ENCODE measurements at places on chromosomes 6 and 20. TPM values are rescaled to one million over a fixed set of nuclear protein-coding genes. Genes with fewer than 3 reads are reported as not detected.

Gene TCP11
- total RNA-seq: not detected

Gene KHDRBS2
- total RNA-seq: not detected

Gene GTF2H4
- total RNA-seq: 9.8 TPM

DNA sequence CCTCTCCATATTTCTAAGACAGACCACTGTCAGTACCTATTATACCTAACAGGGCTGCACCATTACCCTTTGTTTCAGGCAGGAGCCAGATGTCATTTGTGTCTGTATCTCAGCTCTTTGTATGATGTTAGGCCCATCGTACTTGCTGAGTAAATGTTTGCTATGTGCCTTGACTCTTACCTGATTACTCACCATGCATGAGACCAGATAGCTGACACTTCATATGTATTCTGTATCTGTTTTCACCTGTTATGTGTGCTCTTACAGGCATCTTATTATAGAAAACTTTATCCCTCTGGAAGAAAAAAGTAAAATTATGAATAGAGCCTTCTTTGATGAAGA is 31.7 kb upstream of the ASXL1 start:
- H3K4me1 ChIP-seq: peaks cover 6% of the 10 kb centered on the region
- no peaks in the 10 kb centered on the region for H3K36me3 ChIP-seq
- no peak overlapping the region for H3K4me3 ChIP-seq

DNA sequence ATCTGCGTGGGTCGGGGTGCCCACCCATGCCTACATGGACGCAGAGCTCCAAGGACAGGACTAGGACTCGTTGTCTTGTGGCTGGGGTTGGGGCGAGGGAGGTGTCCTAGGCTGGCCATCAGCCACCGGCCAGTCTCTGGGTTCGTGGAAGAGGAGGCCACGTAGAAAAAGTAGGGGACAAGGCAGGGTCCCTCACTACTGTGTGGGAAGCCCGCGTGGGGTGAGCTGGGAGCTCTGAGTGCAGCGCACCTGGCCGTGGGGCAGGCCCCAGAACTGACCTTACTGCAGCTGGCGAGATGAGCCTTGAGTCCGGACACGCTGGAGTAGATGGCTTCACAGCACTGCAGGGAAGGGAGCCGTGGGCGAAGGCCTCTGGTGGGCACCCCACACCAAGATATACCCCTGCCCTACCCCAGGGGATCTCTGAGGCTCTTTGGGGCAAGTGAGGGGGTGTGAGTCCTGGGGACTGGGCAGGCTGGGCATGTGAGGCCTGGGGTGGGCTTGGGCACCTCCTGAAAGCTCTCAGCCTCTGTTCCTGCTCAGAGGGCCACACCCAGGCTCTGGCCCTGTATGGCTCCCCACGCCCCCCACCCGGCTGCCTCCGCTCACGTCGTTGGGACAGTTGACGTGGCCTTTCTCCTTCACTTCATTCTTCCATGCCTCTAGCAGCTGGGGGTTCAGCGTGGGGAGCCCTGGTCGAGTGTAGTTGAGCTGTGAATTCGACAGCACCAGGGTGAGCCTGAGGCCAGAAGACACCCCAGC is 5.6 kb upstream of the UCKL1 start:
- peaks cover 2% of the 10 kb centered on the region for H3K36me3 ChIP-seq
- no peak overlapping the region for H3K27ac ChIP-seq
- H3K4me1 ChIP-seq: peaks cover 10% of the 10 kb centered on the region
- no peak for DNase-seq
- no peaks in the 10 kb centered on the region for H3K27me3 ChIP-seq

Gene C20orf202
- not detected for total RNA-seq

DNA sequence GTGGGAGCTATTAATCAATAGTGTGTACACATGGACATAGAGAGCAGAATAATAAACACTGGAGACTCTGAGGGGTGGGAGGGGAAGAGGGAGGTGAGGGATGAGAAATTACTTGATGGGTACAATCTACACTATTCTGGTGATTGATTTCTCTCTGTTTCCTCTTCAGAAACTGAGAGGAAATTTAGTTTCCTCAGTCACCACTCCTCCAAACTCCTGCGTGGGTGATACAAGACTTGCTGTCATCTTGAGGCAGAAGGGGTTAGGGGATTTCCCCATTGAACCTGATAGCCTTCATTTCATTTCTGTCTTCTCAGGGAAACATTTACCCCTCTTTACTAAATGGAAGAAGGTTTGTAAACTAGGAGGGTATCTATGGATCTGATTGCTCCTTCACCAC is 84.3 kb upstream of the ESR1 start:
- no peak overlapping the region for H3K27ac ChIP-seq
- no peaks in the 10 kb centered on the region for H3K27me3 ChIP-seq
- H3K36me3 ChIP-seq: no peaks in the 10 kb centered on the region
- no peak overlapping the region for H3K4me3 ChIP-seq
- H3K4me1 ChIP-seq: no peaks in the 10 kb centered on the region
- no peak for DNase-seq

DNA sequence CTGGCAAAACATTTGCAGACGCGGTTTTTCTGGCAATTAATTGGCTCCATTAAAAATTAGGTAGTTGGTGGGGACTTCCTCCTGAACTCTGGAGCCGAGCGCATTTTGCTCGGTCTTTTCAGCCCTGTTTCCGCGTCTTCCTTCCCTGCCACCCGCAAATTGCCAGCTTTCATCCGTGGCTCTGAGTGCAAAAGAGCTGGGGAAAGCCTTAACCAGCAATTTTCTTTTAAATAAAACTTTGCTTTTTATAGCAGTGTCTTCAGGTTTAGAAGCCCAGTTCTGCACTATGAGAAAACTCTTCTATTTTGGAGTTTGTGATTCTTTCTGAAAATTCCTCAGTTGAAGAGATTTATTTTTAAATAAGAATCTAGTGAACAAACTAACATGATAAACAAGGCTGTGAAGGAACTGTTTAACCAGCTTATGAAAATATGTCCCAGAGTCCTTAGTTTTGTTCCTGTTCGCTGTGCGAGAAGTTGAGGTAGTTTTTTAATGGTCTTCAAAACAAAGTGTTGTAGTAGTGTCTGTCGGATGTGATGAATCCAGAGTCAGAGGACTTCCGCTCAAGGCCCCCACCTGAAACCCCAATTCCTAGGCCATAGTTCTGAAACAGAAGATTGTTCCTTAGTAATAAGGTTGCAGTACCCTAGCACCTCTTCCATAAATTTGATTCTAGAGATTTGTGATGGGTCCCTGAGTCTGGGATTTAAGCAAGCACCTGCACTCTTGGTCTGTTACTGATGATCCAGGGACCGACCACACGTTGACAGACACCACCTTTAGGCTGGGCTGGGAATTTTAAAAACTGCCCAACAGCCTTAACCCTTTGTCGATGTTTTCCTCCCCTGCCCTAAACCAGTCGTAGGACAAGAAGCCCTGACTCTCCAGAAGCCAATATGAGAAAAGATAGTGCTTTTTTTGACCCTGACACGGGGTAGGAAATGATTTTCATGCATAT is 950 bp downstream of the KCTD20 start:
- H3K27me3 ChIP-seq: no peaks in the 10 kb centered on the region
- peak overlapping the region; percentile 99 for H3K27ac ChIP-seq
- no peak for DNase-seq
- peaks cover 6% of the 10 kb centered on the region for H3K36me3 ChIP-seq
- H3K4me3 ChIP-seq: peak overlapping the region; percentile 76

GRCh38 chr6:142682985-142683384 is 262.0 kb downstream of the HIVEP2 start:
- H3K27me3 ChIP-seq: no peaks in the 10 kb centered on the region
- H3K27ac ChIP-seq: no peak overlapping the region
- no peak overlapping the region for H3K4me3 ChIP-seq
- H3K4me1 ChIP-seq: no peaks in the 10 kb centered on the region
- DNase-seq: no peak
- no peaks in the 10 kb centered on the region for H3K36me3 ChIP-seq

DNA sequence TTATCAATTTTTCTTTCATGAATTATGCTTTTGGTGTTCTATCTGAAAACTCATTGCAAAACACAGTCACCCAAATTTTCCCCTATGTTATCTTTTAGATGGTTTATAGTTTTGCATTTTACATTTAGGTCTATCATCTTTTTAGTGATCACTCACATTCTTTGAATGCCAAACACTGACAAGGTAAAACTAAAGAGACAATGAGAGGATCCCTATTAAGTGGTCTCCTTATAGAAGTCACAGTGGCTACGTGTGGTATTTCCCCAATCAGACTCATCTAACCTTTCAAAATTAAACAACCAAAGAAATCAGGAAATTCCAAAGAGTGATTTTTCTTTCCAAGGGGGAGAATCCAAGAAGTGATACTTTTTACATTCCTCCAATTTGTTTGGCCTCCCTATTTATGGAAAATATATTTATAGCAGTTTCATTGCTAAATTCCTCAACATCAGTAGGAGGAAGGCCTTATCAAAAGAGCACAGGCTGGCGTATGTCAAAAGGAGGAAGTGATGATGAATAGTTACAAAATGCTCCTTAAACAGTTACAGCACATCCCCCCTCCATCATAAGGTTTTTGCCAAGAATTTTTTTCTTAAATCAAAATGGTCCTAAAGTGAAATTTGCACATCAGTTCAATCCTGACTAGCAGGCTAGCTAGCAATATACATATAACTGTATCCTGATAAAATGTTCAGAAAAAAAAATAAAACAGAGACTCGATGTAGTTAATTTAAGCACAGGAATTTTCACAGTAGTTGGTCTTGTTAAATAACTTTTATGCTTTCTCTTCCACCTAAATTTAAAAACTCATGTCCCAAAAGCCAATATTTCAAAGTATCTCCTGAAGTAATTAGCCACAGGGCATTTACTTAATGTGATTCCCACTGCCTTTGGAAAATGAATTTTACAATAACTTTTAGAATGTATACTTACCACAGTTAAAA is 76.2 kb upstream of the IPCEF1 start:
- DNase-seq: no peak
- peaks cover 28% of the 10 kb centered on the region for H3K4me1 ChIP-seq
- H3K27ac ChIP-seq: peak overlapping the region; percentile 33
- H3K27me3 ChIP-seq: no peaks in the 10 kb centered on the region
- H3K4me3 ChIP-seq: no peak overlapping the region

Gene FLRT3
- 0.30 TPM for total RNA-seq

GRCh38 chr20:38842558-38842981 is 37.1 kb downstream of the PPP1R16B start:
- no peak for DNase-seq
- no peak overlapping the region for H3K4me3 ChIP-seq
- H3K36me3 ChIP-seq: no peaks in the 10 kb centered on the region
- H3K4me1 ChIP-seq: no peaks in the 10 kb centered on the region
- H3K27ac ChIP-seq: peak overlapping the region; percentile 7

DNA sequence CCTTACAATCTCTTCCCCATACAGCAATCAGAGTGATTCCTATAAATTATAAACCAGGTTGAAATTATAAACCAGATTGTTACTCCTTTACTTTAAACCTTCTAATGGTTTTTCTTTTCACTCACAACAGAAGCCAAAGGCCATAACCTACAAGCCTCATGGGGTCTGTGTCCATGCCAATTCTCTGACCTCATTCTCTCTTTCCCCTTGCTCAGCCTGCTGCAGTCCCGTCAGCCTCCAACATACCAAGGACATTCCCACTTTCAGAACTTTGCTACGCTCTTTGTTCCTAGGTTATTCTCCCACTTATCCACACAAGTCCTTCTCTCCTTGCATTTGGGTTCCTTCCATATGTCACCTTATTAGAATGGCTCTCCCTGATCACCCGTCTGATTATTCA is 277.9 kb upstream of the TCF21 start:
- H3K4me3 ChIP-seq: no peak overlapping the region
- no peaks in the 10 kb centered on the region for H3K4me1 ChIP-seq
- H3K36me3 ChIP-seq: no peaks in the 10 kb centered on the region
- no peak overlapping the region for H3K27ac ChIP-seq
- no peaks in the 10 kb centered on the region for H3K27me3 ChIP-seq

Gene BTNL2
- total RNA-seq: not detected

DNA sequence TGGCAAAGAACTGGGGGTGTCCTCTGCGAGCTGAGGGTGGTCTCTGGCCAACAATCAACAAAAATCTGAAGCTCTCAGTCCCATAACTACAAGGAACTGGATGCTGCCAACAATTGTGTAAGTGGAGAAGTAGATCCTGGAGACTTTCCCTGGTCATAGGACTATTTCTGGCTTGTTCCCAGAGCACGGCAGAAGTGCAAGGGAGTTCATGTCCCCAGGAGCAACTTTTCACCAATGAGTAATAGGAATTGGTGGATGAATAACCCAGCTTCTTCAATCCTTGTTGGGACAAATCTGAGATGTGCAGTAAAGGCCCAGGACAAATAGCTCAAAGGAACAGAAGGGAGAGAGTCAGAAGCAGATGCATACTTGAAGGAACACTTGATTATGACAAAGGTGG is 95.5 kb downstream of the QRSL1 start:
- H3K4me1 ChIP-seq: no peaks in the 10 kb centered on the region
- H3K4me3 ChIP-seq: no peak overlapping the region
- H3K27me3 ChIP-seq: no peaks in the 10 kb centered on the region

- no peaks in the 10 kb centered on the region for H3K27me3 ChIP-seq
- no peak overlapping the region for H3K4me3 ChIP-seq
- H3K27ac ChIP-seq: no peak overlapping the region
- H3K36me3 ChIP-seq: no peaks in the 10 kb centered on the region
- DNase-seq: no peak
These were observed 71.4 kb upstream of the PBOV1 start for GRCh38 chr6:138289739-138290138.

Gene SAMD5
- total RNA-seq: 0.66 TPM

Gene LST1
- total RNA-seq: 2.9 TPM

Gene FKBP1C
- 2.1 TPM for total RNA-seq

GRCh38 chr20:23928788-23929187 is 49.2 kb upstream of the CST5 start:
- no peak overlapping the region for H3K4me3 ChIP-seq
- H3K27me3 ChIP-seq: peaks cover 7% of the 10 kb centered on the region
- no peaks in the 10 kb centered on the region for H3K4me1 ChIP-seq
- DNase-seq: no peak
- no peak overlapping the region for H3K27ac ChIP-seq

DNA sequence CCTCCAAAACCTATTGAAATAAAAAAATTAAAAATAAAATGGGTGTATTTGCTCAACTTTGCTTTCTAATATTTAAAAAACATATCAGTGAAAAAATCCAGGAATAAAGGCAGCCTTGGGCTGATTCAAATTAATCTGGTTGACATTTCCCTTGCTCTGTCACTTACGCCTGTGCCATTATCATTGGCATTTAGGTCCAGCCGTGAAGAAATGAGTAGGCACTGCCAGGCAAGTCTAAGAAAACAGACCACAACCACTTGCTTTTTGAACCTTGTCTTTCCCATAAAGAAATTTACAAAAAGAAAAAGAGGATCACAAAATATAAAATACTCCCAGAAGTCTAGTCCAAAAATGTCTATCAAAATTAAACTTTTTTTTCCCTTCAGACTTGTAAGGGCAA is 59.2 kb upstream of the HBS1L start:
- no peaks in the 10 kb centered on the region for H3K36me3 ChIP-seq
- no peak overlapping the region for H3K4me3 ChIP-seq
- no peaks in the 10 kb centered on the region for H3K4me1 ChIP-seq
- H3K27ac ChIP-seq: no peak overlapping the region
- peaks cover 15% of the 10 kb centered on the region for H3K27me3 ChIP-seq

- H3K36me3 ChIP-seq: no peaks in the 10 kb centered on the region
- DNase-seq: peak; percentile 52
- H3K27ac ChIP-seq: peak overlapping the region; percentile 72
- H3K4me1 ChIP-seq: peaks cover 80% of the 10 kb centered on the region
- H3K4me3 ChIP-seq: no peak overlapping the region
- H3K27me3 ChIP-seq: no peaks in the 10 kb centered on the region
These were observed 23.0 kb upstream of the NAA20 start for GRCh38 chr20:19993958-19994669.

Gene FERMT1
- total RNA-seq: 2.2 TPM

GRCh38 chr20:11992426-11992825 is 74.7 kb downstream of the BTBD3 start:
- H3K36me3 ChIP-seq: no peaks in the 10 kb centered on the region
- DNase-seq: no peak
- no peaks in the 10 kb centered on the region for H3K4me1 ChIP-seq
- no peak overlapping the region for H3K27ac ChIP-seq
- no peak overlapping the region for H3K4me3 ChIP-seq
